Stimulated activated CD4-positive, alpha-beta T cell treated with anti-CD3 and anti-CD28 coated beads, TNF-alpha, amount 100 ng/mL, for 48 hours (primary cell): ENCODE measurements at places on chromosomes 1 and 21.

DNA sequence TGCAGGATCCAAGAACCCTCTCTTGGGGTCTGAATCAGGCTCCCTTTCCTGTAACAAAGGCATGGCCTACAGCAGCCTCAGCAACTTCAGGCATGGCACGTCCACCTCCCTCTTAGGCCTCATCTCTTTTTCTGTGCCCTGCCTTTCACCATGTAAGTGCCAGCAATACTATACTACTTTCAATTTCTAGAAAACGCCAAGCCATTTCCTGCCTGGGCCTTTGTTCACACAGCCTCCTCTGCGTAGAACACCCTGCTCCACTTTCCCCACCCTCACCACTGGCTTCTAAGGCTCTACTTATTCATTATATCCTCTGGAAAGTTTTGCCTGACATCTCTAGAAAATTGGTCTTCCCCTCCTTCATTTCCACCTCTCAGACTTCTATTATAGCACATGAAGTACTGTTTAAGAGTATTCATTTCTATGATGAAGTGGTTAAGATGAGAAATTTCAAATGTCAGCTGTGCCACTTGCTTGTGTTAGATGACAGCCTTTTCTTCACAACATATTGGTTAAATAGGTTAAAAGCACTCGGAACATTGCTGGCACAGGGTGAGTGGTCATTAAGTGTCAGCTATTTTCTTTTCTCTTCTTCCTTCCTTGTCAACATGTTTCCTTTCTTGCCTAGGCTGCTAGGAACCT is 41.6 kb upstream of the VWA5B1 start:
- DNase-seq = peak; percentile 21

DNA sequence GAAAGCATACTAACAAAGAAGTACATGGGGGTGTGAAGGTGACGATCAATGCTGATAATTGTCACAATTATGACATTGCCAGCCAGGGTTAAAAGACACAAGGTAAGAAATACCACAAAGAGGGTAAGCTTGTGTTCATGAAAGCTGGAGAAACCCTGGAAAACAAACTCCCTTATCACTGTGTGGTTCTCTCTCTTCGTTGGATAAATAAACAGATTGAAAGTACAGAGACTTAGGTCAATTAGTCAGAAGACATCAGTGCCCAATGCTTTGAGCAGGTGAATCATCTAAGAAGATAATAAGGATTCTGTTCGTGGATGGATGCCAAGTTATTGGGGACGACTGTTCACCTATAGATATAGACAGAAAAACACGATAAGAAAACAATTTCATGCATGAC is 22.4 kb upstream of the FCER1A start:
- DNase-seq = no peak

- no peak for DNase-seq
These were observed 25.0 kb downstream of the KANK4 start for GRCh38 chr1:62294261-62294660.

- no peak for DNase-seq
These were observed 33.5 kb downstream of the SLC1A7 start for GRCh38 chr1:53108646-53109580.

DNA sequence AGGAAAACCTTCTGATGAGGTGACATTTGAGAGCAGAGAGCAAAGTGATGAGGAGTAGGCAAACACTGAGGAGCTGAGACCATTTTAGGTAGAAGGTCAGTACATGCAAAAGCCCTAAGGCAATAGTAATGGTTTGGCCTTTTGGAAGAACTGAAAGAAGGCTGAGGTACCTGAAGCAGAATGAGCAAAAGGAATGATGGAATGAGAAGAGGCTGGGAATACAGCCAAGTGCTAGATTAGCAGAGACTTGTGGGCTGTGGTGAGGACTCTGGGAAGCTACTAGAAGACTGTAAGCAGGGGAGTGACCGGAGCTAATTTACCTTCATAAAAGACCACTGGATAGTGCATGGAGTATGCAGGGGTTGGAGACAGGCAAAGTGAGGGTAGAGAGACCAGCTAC is 77.9 kb downstream of the GFI1 start:
- DNase-seq = no peak

GRCh38 chr1:183982172-183982963 is 55.2 kb downstream of the COLGALT2 start:
- no peak for DNase-seq

DNA sequence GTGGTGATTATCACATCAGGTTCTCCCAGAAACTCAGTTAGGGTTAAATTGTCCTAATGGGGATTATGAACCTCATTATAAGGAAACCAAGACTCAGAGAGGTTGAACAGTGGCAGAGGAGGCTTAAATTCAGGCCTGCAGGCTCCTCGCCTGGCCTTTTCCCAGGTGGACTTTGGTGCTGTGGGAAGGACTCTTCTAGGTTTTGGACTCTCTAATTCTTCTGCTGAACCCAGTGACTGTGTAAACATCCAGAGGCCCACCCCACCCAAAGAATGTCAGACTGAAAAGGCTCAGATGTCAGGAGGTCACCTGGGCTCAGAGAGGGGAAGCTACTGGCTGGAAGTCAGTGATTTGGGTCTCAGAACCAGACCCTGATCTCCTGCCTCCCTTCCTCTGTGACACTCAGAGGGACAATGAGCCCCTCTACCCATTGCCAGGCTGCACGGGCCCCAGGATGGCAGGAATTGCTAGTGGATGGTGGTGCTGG is 2.5 kb downstream of the ZNF362 start:
- DNase-seq = no peak

DNA sequence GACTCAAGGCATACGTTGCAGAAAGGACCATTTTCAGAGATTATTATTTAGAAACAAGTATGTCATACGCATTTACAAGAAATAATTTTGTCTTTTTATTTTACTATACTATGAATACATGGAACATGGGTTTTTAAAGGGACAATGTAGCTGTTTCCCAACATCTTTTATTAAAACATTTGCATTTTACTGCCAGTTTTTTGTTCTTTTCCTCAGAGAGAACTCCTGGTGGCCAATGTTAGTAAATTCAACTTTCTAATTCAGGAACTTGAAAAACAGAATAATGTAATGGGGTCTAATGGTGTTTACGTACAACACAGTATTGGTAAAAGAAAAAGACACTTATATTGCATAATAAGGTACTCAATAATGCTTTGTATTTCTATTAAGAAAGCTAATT is 14.9 kb downstream of the PRDM2 start:
- DNase-seq = no peak

DNA sequence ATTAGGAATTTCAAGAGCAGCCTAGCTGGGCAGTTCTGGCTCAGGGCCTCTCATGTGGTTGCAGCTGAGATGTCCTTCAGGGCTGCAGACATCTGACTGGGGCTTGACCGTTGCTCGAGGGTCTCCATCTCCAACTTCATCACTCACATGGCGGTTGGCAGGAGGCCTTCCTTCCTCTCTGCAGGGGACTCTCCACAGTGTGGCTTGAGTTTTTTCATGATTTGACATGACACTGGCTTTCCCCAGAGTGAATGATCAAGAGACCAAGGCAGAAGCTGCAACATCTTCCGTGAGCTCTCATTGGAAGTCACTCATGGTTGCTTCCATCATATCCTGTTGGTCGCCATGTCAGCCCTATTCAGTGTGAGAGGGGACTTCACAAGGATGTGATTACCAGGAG is 74.6 kb downstream of the RUNX3 start:
- DNase-seq = no peak

DNA sequence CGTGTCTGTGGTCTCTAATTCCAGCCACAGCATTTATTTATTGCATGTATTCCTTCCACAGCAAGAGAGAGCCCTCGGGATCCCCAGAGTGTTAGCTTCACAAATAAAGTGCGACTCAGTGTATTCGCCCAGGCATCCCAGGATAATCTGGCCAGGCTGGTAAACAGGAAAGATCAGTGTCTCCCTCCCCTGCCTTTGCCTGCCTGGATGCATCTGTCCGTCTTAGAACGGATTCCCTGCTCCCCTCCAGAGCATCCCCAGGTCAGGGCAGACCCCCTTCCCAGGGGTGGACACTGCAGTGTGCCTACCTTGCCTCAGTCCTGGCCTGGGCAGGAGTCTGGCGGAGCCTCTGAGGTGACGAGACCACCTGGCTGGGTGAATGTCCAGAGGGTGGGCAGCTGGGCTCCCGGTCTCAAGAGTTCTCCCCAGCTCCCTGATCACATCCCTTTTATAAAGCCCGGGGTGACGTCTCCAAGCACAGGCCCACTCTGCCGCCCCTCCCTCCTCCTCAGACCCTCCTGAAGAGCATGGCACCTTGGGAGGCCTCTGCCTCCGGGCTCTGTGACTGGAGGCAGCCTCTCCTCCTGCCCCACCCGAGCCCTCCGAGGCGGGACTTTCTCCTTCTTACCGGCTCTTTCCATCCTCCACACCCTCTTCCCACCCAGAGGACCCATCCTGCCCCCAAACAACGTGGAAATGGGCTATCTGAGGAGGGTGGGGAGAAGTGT is at the start of gene KISS1:
TSS of gene KISS1 (minus strand) at position 424 of the 728 bp plus-strand sequence. CDS start 3,615 bp downstream, outside the sequence.
- DNase-seq = no peak

DNA sequence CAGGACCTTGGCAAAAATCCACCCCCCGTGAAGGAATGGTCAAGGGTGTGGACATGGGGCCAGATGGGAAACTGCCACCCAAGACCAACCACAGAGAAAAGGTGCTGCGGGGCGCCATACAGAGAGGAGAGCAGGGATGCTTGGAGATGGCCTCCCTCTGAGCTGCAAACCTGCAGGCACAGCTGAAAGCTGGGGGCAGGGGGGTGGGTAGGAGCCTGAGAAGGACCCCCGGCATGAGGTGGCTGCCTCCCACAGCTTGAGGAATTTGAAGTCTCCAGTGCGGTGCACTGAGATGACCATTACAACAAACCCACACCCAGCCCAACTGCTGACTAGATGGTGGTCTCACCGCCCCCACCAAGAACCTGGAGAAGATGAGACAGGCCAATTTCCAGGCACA is 84.8 kb downstream of the WDR4 start:
- no peak for DNase-seq

GRCh38 chr1:232974971-232975370 is 24.6 kb downstream of the NTPCR start:
- no peak for DNase-seq

- no peak for DNase-seq
These were observed 37.9 kb upstream of the LRIG2 start for GRCh38 chr1:113035086-113035485.

- no peak for DNase-seq
These were observed 154.8 kb upstream of the ETV3 start for GRCh38 chr1:157292809-157293564.

GRCh38 chr1:56063461-56063860 is 515.9 kb downstream of the PLPP3 start:
- DNase-seq = no peak

DNA sequence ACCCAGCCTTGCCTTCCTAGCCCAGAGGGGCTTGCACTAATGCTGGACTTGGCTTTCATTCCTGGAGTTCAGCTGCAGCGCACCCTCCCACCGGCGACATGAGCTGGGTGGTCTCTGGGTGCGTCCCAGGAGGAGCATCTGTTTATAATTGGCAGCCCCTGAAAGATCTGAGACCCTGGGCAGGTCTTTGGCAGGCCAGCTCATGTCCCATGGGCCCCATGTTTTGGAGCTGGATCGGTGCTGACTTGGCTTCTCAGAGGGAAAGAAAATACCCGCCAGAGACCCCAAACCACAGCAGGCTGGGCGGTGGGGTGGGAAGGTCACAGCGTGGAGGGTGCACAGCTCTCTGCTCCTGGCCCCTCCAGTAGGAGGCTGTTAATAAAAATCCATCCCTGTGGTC is 29.3 kb downstream of the DHRS3 start:
- no peak for DNase-seq

DNA sequence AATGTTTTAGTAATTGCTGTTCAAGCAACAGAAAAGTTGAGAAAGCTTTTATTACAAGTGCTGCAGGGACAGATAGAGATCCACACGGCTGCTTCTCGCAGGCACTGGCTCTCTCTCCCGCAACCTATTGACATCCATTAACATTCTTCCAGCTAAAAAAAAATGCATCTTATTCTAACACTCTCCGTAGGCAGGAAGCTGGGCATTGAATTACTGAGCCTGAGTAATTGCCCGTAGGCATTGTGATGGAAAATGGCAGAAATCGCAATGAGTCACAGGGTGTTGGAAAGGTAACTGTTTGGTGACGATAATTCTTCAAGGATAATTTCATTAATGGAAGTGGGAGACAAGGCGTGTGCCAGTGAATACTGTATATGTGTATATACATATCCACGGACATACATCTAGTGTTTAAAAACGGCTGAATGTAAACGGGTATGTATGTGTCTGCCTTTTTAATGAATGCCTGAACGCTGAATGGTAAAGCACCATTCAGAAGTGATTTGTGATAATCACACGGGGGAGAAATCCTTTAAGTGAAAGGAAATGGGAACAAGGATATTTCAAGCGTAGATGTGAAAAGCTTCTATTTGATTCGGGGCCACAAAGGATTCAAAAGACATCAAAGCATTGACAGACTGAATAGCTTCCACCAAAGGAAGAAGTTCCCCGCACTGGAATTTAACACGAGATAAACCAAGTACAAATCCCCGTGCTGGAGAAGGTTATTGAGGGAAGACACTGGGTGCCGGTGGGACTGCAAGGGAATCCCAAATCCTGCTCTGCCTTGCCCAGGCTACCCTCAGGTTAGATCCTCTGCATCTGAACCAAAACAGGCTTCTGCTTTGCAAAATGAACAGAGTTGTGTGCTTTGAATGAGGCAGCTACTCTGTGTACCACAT is 567.2 kb downstream of the NPHP4 start:
- DNase-seq = no peak

- DNase-seq = no peak
These were observed 10.1 kb downstream of the CCDC185 start for GRCh38 chr1:223403184-223403815.

- no peak for DNase-seq
These were observed 22.2 kb upstream of the C1orf174 start for GRCh38 chr1:3922201-3922725.
